ENCODE measurements at places on chromosomes 4 and X. TPM values are rescaled to one million over a fixed set of nuclear protein-coding genes. Genes with fewer than 3 reads are reported as not detected.

IL1RAPL1 gene
- total RNA-seq, result 0.07 TPM

RPS3A gene
- 2,776 TPM for total RNA-seq

ANAPC4 gene
- 14.9 TPM for total RNA-seq

BTK gene
- 3.5 TPM for total RNA-seq

PCSK1N gene
- 2.9 TPM for total RNA-seq

NEUROG2 gene
- total RNA-seq, result not detected

DNA sequence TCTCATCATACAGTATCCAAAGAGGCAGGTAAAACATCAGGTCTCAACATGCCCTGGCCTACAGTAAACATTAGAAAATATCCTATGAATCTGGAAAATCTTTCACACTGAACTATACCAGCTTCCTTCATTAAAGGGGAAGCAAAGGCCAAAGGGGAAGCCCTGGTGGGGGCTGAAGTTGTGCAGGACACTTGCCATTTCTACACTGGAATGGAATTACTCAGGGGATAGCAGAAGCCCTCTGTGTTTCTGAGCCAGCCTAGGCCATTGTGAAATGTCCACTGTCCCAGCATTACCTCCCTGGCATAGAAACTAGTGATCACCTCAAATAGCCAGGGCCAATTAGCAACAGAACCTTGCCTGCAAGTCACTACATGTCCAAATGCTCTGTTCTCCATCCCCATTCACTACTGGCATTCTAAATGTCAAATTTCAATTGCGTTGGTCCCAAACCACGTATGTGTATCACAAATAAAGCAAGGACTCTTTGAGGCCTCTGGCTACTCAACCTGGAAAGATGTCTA, 429.9 kb downstream of the AFF2 start:
- no peak for DNase-seq

- no peak for DNase-seq
Measured at GRCh38 chrX:18271309-18271708, 50.6 kb upstream of the BEND2 start.

- DNase-seq, result no peak
Measured at GRCh38 chrX:38220024-38220414, 652 bp downstream of the SRPX start.

GRCh38 chr4:73850261-73850970, 2.7 kb upstream of the PF4V1 start:
- DNase-seq, result no peak

DNA sequence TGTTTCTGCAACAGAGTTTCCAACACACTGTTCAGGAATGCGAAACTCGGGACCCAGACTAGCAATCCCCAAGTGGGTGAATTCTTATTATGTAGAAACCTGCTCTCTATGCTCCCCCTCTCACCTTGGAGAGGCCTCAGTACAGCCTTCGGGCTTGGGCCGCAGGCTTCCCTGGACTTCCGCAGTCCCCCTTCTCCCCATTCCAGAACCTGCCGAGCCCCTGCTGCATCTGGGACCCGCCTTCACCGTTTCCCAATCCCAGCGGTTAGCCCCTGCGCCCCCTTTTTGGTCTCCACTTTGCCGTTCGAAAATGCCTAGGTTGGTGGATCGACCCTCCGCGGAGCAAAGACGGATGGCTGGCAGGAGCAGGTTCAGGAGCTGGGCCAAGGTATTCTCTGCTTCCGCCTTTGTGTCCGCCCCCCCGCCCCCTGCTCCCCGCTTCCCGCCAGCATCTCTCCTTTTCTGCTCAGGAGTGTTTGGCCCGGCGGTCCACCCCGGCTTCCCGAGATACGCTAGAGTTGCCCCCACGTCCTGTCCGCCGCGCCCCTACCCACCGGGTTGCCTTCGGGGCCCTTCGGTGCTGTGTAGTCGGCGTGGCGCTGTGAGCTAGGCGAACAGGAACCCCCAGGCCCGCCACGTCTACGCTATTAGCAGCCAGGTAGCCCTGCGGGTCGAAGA, 11.5 kb downstream of the HAND2 start:
- no peak for DNase-seq

DNA sequence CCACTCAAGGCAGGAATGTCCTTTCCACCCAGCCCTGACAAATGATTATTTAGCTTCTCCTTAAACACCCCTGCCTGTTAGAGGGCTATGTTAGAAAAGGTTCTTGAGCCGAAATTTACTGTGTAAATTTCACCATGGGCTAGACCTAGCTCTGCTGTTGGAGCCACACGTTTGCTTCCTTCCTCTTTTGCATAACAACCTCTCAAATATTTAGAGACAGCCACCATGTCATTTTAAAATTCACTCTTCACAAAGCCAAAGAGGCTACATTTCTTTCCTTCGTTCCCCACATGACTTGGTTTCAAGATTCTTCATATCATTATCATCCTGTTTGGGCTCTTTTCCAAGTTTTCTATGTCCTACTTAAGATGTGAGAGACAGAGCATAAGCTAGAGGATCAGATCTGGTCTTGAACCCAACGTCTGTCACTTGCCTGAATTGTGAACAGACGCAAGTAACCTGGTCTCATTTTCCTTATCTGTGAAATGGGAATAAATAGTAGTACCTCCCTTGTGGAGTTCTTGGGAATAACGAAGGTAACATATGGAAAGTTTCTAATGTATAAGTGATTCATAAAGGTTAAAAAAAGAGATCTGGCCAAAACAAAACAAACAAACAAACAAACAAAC, 6.7 kb downstream of the DOCK11 start:
- DNase-seq, result no peak

GRCh38 chr4:31737419-31737818, 1017.2 kb downstream of the PCDH7 start:
- DNase-seq, result no peak

GRCh38 chr4:911221-911751, 20.8 kb downstream of the GAK start:
- no peak for DNase-seq

- no peak for DNase-seq
Measured at GRCh38 chr4:185729391-185729804, 82.6 kb downstream of the SORBS2 start.

DNA sequence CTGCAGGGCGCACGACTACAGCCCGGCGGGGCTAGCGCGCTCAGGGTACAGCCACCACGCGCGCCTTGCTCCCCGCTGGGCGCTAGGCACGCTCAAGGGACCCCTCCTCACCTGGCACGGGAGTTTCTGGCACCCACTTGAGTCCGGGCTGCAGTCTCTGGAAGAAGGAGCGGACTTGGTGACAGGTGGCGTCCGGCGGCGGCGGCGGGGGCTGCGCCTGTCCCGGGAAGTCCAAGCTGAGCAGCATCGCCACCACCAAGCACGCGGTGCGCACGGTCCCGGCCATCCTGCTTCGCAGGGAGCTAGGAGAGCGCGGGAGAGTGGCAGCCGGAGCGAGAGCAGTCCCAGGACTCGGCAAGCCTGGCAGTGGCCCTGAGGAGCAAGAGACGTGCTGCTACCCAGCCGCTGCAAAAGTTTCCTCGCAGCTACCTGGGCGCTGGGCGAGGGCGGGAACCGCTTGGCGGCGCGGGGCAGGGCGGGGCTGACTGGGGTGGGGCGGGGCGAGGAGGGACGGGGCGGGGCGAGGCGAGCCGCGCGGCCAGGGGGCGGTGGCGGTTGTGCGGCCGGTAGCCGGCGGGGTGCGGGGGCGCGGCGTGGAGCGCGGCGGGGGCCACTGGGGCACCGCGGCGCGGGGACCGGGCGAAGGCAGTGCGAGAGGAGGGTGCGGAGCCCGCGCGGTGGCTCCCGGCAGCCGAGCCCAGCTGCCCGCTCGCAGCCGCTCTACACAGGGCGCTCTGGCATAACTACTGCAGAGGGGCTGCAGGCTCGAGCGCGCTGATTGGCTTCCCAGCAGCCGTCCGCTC, at the start of gene GPC3:
Gene GPC3 (minus strand): TSS at position 431 of the 803 bp plus-strand sequence.
- DNase-seq, result no peak

GRCh38 chr4:4388311-4388790, 1.4 kb downstream of the NSG1 start:
- DNase-seq, result no peak

DNA sequence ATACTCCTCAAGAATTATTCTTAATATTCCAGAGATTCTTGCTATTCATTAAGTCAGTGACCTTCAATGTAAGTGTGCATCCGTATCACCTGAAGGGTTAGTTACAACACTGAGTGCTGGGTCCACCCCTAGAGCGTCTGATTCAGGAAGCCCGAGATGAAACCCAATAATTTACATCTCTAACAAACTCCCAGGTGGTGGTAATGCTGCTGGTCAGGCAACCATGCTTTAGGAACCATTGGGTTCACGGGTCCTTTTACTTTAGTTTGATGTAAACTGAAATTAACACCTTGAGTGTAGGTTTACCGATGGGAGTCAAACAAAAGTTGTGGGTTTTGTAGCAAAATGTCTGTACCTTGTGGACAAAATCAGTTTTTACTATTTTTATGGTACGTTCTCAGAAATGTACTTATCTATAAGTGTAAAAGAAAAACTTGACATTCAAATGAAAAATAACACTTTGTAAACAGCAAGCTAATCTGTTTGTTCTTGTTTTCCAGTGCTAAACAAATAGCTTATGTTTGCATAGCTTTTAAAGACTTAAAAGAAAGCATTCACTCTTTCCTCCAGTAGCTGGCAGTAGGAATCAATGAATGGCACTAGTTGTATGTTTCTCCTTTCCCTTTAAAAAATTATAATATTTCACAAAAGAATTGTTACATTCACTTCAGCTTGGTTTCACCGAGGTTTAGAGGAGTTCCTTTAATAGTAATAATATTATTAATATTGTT, 32.7 kb downstream of the ACE2 start:
- no peak for DNase-seq

GRCh38 chrX:7389576-7389975, 241.6 kb upstream of the PUDP start:
- no peak for DNase-seq

DNA sequence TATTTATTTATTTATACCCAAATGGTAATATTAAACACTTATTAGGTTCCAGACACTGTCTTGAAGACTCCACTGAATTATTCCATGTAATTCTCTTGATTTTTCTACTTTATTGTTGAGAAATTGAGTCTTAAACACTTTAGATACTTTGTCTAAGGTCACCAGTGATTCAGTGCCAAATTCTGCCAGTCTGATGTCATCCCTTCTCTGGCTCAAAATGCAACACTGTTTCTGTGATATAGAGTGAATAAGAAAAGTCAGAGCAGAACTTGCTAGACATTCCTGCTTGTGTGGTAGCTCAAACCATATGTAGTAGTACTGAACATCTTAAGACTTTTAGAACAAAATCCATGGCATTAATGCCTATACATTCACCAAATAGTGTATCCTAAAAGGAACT, 164.3 kb downstream of the GABRB1 start:
- DNase-seq, result no peak

DNA sequence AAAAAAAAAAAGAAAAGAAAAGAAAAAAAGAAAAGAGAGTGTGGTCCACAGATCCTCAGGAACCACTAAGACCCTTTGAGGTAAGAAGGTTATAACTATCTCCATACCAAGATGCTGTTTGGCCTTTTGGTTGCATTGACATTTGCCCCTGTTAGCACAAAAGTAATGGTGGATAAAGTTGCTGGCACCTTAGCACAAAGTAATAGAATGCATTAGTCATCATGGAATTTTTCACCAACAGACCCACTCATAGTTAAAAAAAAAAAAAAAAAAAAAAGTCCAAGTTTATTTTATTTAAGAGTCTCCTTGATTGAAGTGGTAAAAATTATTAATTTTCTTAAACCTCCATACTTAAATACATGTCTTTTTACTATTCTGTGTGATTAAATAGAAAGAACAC, 78.4 kb upstream of the RBPJ start:
- DNase-seq, result no peak

DNA sequence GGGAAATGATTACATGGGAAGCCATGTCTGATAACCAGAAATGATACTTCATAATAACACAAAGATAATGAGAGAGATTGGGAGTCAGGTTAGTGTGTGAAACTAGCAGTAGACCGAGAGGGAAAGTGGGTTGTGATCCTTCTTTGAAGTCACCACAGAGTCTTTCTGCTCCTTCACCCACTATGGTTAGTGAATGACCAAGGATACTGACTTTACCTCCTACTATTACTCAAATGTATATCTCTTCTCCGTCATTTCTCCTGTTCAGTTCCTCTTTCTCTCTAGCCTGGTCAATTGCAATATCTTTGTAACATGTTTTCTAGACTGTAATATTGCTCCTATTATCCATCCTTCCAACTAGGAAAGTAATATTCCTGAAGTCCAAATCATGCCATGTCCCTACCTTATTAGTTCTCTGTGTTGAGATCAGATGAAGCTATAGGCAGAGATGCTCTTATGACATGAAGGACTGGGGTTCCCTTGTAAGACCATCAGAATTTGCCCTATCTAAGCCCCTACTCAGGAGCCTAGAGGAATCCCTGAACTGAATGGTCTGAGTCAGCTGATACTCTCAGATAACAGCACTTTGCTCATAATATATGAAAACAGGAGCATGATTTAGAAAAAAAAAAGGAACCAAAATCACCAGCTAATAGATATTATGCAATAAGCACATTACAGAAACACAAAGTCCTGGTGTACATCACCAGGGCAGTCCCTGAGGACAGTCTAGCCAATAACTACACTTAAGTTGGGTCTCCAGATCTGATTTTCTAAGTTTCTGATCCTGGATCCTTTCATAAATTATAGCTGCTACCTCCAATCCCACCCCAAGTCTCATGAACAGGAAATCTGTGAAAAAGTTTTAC, 81.2 kb downstream of the SHROOM3 start:
- no peak for DNase-seq

DNA sequence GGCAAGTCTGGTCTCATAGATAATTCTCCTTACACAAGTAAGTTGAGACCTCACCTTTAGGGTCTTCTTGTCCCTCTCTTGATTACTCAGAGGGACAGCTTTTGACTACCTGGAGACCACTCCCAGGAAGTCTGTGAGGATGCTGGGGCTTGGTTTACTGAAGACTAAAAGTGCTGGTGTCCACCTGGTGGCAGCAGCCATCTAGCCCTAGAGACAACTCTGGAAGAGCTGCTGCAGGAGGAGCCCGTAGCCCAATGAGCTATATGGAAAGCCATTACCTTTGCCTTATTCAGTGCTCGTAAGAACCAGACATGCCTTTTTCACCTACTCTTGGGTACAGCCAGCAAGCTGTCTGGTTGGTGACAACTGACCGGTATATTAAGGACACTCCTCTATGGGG, 7.3 kb downstream of the FGFBP2 start:
- no peak for DNase-seq

GRCh38 chrX:34917146-34917545, 25.4 kb upstream of the FAM47B start:
- no peak for DNase-seq

DNA sequence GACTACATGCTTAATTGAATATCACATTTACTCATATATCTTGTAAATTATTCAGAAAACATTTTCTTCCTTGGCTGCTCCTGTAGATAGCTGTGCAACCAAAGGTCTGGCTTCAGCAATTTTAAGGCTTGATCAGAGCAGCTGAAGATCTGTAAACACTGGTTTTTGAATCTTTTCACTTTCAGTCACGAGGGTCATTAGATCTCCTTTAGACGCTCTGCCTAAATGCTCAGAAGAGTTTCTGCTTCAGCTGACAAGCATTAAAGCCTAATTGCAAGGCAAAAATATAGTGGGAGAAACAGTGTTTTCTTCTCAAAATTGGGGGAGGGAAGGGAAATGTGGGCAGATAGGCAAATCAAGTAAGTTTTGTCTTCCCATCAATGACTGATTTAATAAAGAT, 25.7 kb downstream of the TRPC5 start:
- DNase-seq, result no peak

GRCh38 chrX:78708262-78708661, 39.3 kb upstream of the LPAR4 start:
- DNase-seq, result no peak
